HS-5 (cell line): ENCODE measurements at places on chromosomes 1 and 21.
A peak's percentile ranks its signal among the peaks of the same experiment; 100 is the strongest.

DNA sequence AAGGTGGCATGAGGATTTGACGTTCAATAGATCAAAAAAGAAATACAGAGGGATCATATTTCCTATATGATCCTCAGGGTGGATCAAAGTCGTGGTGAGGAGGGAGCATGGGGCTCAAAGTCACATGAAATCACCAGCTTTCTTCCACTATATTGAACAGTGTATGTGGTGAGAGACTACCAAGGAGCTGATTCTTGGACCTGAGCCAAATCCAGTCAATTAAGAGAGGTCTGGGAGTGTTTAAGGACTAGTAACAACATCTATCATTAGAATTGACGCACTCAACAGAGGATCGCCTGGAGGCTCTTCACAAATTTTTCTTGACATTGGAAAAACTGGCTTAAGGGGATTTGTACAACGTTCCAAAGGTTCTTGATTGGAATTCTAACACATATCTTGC is 267.7 kb upstream of the PROX1 start:
- no peak for DNase-seq

DNA sequence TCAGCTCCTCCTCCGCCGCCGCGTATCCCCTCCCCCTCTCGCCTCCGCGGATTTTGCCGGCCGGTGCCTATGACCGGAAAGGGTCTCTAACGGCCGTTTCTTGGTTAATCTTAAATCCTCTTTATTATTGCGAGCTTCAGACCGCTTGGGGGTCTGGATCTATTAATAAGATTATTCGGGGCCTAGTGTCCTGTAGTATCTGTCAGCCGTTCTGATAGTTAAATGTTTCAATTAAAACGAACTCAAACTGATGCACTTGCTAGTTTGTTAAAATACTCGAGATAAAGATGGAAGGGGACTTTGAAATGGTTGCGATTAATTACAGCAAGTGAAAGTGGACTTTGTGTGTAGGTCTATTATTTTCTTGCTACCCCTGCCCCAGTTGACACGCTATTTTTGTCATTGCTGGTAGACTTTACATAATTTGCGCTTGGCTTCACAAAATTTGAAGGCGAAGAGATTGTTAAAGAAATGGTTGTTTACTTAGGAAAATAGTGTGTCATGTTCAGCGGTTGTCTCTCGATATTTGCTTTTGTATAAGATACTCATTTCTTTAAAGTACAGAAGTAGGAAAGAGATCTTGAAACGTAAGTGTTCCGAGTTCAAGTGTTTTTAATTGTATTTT is 779 bp downstream of the SON start:
- DNase-seq: peak; percentile 38

DNA sequence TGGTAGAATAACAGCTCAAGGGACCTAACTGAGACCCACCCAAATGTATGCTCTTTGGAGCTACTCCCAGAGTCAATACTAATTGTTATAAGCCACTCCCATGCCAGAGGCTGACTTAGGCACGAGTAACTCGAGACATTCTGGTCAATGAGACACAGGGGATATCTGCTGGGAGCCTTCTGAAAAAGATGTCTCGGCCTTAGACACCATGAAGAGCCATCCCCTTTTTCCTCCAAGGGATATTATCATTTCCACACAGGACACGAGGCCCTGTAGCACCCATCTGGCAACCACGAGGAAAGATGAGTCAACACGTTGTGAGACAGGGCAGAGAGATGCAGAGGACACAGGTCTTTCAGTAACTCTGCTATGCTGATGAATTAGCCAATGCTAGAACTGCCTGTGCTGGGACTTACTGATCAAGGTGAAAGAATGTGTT is 30.7 kb downstream of the ITPKB start:
- peak; percentile 82 for DNase-seq

DNA sequence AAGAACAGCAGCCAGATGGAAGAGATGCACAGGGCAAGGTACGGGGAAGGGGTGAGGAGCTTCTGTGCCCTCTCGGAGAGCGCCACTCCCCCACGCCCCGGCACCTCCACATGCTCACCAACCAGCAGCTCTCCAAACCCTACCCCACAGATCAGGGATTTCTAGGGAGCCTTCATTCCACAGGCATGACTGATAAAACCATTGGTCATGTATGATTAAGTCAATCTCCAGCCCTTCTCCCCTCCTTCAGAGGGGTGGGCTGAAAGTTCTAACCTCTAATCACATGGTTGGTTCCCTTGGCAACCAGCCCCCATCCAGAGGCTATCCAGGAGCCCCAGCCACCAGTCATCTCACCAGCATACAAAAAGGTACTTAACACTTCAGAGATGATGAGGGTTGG is 144.7 kb downstream of the TGFBR3 start:
- no peak for DNase-seq
